NCI-H2029 treated with DMSO at 0.1 percent for 48 hours (cell line): ENCODE measurements at places on chromosomes 11 and 22.

- DNase-seq: no peak
Observed at GRCh38 chr11:120545813-120546212, 34.3 kb downstream of the GRIK4 start.

GRCh38 chr22:48704335-48704734 is 1123.3 kb downstream of the BRD1 start:
- no peak for DNase-seq

DNA sequence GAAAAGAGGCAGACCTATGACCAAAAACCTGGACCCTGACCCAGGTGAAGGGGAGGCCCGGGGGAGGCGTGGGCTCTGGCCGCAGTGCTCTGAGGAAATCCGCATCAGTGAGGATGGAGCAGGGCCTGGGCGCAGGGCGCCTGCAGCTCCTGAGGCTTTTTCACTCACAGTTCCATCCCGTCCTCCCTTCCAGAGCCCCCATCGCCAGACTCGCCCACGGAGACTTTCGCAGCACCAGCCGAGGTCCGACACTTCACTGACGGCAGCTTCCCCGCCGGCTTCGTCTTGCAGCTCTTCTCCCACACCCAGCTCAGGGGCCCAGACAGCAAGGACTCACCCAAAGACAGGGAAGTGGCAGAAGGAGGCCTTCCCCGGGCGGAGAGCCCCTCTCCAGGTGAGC is 5.4 kb downstream of the SPINDOC start:
- no peak for DNase-seq

DNA sequence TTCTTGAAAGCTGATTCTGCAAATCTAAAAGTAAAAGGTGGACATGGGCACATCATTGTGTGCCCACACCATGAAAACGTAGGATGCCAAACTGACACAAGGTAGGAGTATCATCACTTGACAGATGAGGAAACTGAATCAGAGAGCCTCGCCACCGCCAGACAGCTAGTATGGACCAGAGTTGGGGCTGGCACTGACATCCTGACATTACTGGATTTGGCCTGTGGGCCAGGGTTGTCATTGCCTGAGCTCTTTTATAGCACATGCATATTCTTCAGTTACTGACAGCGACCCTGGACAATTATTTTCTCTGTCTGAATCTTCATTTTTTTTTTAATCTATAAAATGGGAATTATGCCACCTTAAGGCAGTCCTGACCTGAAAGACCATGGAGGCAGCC is 16.5 kb downstream of the USP35 start:
- no peak for DNase-seq

DNA sequence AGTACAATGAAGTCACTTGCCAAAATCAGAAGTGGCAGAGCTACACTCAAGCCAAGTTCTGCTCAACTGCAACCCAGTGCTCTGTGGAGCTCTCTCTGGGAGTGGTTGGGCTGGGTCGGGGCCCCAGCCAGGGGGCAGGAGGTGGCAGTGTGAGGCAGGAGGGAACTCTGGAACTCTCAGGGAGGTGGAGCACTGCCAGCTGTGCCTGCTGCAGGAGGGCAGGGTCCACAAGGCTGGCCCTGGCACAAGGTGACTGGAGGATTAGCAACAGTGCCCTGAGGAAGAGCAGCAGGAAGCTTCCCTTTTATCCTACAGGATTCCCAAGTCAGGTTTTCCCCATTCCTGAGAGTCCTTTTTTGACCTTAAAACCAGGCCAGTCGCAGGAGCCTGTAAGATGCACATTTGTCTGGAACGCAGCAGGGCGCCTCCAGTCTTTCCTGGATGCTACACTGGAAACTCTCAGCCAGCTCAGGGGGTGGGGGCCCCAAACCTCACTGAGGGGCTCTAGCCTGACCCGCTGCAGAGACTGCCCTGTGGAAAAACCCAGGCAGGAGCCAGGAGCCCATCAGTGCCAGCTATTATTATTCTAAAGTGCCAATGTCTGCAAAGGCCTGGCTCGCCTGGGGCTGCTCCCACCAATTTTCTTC is 31.8 kb downstream of the DKK3 start:
- no peak for DNase-seq

GRCh38 chr11:102451041-102451680 is 1.4 kb downstream of the TMEM123 start:
- no peak for DNase-seq

GRCh38 chr22:49867303-49868265 is 13.9 kb downstream of the ZBED4 start:
- no peak for DNase-seq

DNA sequence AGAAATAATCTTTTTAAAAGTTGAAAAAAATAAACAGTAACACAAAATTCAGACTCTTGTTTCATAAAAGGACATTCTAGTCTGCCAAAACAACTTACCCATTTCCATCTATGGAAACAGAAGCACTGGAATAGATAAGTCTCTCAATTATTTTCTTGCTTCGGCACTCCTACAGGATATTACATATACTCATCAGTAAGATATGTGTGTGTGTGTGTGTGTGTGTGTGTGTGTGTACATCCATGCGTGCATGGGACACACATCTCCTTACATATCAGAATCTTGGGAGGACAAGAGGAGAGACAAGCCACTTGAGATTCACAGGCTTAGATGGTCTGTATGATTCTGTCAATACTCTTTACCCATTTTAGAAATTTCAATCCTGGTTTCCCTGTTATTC is 144.6 kb downstream of the ATG16L2 start:
- no peak for DNase-seq

DNA sequence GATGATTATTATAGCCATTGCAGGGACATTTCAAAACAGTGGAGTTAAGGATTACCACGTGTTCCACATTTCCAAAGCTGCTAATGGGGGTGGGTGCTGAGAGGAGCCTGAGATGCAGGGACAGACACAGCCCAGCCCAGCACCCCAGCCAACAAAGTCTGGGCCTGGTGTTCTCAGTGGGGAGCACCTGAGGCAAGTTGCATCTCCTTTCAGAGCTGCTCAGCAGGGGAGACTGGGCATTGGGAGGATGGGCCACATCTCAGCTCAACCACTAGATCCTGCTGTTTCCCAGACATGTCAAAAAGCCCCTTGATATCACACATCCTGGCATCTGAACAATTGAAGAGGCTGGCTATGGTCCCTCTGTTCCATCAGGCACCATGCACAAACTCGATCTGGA is 458.0 kb upstream of the KIRREL3 start:
- DNase-seq: no peak

GRCh38 chr11:36751996-36752395 is 154.0 kb upstream of the RAG2 start:
- no peak for DNase-seq

- no peak for DNase-seq
Observed at GRCh38 chr22:42842658-42843370, 14.3 kb downstream of the ARFGAP3 start.

DNA sequence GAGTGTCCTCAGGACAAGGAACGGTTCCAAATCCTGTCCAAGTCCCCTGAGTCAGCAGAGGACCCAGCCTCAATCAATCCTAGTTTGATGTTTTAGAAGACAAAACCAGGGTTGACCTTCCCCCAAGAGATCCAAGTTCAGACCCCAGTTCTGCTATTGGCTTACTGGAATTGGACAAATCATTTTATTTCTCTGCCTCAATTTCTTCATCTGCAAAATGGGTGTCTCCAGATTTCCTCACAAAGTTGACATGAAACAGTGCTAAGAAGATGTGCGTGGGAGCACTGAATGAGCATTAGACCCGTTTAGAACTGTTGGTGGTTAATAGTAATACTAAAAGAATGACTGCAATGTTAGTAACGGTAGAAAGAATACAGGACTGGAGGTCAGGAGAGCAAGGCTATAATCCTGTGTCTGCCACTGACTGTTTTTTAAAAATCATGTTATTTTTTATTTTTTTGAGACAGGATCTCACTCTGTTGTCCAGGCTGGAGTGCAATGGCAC is 32.8 kb upstream of the SCUBE1 start:
- DNase-seq: no peak

DNA sequence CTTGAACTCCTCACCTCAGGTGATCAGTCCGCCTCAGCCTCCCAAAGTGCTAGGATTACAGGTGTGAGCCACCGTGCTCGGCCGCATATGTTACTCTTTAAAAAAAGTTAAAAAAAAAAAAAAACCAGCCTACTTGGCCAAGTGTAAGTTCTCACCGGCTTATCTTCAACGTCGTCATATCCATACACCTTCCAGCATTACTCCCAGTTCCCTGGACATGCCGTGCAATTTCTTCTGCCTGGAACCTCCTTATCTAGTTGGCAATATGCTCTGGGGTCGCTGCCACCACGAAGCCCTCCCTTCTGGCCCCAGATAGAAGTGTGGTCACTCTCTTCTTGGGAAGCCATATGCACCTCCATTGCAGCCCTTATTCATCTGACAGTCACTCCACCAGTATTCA is 36.3 kb upstream of the CBX7 start:
- no peak for DNase-seq

DNA sequence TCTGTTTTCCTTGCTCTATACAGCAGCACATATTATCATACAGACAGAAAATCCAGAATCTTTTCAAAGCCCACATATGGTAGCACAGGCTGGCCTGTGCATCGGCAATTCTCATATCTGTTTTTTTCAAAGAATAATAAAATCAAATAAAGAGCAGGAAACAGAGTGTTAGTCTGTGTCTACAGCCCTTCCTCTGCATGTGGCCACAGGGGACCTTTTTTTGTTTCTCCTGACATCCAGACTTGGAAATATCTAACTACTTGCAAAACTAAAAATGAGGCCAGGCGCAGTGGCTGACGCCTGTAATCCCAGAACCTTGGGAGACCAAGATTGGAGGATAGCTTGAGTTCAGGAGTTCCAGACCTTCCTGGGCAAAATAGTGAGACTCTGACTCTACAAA is 20.3 kb downstream of the LAYN start:
- no peak for DNase-seq

DNA sequence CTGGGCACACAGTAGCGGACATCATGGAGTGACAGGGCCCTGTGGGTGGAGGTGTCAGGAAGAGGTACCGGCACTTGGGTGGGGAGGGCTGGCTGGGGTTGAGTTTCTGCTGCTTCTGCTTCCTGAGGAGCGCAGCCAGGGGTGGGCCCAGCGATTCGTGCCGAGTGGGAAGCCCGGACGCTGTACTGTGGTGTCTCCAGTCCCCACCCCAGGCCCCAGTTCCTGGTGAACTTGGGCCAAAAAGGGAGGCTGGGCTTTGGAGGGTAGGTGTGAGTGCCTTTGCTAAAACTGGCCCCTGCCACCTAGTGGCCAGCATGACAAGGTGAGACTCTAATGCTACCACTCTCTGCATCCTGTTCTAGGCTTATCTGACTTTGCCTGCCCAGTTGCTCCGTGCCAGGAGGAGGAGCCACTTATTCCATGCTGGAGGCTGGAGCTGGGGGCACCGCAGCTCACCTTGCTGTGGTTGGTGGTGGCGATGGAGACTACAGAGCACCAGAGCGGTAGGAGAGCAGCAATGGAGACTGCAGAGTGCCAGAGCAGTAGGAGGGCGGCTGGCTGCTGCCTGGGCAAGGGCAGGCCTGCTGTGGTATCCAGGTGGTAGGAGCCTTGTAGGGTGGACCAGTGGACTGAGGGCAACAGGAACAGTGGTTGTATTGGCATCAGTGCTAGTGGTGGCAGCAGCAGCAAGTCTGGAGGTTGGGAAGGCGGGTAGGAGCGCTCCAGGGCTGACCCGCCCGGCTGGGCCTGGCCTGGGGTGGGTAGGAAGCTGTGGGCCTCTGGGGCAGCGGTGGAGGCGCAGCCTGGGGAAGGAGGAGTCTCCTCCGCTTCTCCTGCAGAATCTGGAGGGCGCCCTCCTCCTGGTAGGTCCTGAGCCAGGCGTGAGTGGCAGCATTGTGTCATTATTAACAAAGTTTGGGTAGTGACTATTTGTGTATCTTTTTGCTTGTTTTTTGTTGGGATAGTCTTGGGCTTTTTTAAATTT is 2.2 kb upstream of the RFPL2 start:
- DNase-seq: peak; percentile 28

- no peak for DNase-seq
Observed at GRCh38 chr11:60515144-60515855, at the start of gene MS4A13. Gene MS4A13 (plus strand): TSS chr11:60515392. CDS start chr11:60518084, 2,692 bp downstream.

DNA sequence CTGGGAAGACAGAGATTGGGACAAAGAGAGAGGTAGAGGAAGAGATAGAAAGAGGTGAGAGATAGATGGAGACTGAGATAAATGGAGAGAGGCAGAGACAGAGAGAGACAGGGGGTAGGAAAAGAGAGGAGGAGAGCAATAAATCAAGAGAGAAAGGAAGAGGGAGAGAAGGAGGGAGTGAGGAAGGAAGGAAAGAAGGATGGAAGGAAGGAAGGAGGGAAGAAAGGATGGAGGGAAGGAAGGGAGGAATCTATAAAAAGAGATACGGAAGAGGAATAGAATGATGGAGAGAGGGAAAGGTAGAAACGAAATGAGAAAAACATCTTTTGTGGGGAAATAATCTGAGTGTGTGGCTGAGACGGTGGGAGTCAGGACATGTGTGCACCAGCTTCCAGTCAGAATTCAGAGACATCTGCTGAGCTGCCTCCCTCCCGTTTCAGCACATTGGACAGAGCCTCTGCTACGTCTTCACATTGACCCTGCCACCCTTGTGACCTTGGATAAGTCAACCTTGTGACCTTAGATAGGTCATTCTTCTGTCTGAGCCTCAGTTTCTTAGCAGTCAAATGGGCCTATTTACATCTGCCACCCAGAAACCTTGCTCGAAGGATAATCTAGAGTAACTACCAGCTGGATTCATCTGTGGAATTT is 417.8 kb downstream of the MIAT start:
- no peak for DNase-seq

- no peak for DNase-seq
Observed at GRCh38 chr22:49305214-49305965, 522.3 kb downstream of the BRD1 start.

DNA sequence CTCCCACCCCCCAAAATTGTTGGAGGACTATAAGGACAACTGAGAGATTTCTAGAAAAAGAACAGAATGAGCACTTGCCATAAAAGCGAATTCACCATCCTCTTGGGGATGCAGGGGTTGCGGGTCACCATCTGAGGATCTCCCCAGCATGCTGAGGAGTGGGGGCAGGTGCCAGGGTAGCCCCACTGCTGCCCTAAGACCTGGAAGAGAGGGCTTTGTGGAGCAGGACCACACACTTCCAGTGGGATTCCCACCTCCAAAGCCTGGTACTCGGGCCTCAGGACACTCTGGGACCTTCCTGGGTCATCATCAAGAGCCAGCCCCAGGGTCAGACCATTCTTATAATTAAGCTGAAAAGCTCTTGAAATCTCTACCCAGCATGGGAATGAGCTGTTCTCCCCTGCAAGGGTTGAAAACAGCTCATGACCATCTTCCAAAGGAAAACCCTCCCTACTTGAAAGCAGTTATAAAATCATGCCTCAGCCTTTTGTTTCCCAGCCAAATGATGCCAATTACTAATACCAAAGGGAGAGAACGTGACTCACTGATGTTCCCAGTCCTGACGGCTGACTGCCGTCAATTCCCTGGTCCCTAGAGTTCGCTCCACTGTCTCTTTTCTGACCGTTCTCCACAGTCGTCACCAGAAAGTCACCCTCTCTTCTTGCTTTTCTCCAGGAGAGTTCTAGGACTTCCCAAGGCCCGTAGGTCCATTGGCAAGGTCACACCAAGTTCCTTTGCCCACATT is 76.8 kb upstream of the CREB3L1 start:
- DNase-seq: no peak

GRCh38 chr11:77199137-77199745 is 71.2 kb downstream of the MYO7A start:
- DNase-seq: no peak
